Progenitor cell of endocrine pancreas (in vitro differentiated cells): ENCODE measurements at places on chromosomes 11 and 22. TPM values are rescaled to one million over a fixed set of nuclear protein-coding genes. Genes with fewer than 3 reads are reported as not detected.

GRCh38 chr11:78583889-78584288, 9.2 kb upstream of the NARS2 start:
- DNase-seq, result no peak

Gene SCGB1A1
- 1.9 and 3.1 TPM in 2 replicates for total RNA-seq

GRCh38 chr22:37167981-37168647, 18.4 kb upstream of the IL2RB start:
- DNase-seq, result no peak

Gene DDIAS
- total RNA-seq, result 7.1 and 7.8 TPM in 2 replicates

Gene ANO9
- total RNA-seq, result 31.0 and 34.6 TPM in 2 replicates

GRCh38 chr11:9396310-9396709, 11.9 kb downstream of the IPO7 start:
- DNase-seq, result no peak

Gene AKIP1
- 15.7 and 16.5 TPM in 2 replicates for total RNA-seq

GRCh38 chr11:1235306-1235900, 12.5 kb downstream of the MUC5B start:
- DNase-seq, result no peak

Gene HTATIP2
- total RNA-seq, result 21.4 and 22.2 TPM in 2 replicates

- peak; percentile 58 for DNase-seq
These were observed 14.3 kb upstream of the FGF19 start for GRCh38 chr11:69718147-69718546.
